ENCODE measurements at places on chromosomes 16 and 17.

- peak; percentile 93 for DNase-seq
Measured at GRCh38 chr17:6831661-6832263, at the start of gene TEKT1. TEKT1 (minus strand) TSS chr17:6831729; CDS start chr17:6830376, 1,353 bp downstream.

DNA sequence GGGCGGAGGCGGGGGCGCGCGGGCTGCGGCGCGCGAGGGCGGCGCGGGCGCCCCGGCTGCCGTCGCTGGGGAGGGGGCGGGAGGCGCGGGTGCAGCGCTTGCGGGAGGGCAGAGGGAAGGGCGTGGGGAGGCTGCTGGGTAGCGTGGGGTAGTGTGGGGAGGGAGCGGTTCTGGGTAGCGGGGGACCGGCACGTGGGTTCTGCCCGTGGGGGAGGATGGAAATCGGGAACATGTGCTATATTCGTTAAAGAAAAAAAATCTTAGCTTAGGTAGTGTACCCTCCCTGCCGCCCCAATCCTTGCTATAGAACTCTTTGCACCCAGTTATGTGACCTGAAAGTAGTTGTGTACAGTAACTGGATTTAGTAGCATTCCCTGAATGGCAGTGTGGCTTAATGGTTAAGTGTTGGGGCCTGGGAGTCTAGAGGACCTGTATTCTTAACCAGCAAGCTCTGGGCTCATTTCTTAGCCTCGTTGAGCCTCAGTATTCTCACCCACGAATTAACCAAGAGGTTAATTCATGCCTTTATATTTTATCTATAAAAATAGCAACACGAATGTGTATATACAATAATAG lies 646 bp downstream of the RABEP1 start:
- no peak for DNase-seq

GRCh38 chr16:28491230-28491969 lies 474 bp downstream of the CLN3 start:
- DNase-seq = peak; percentile 63

GRCh38 chr17:81128774-81129173 lies 36.5 kb upstream of the PVALEF start:
- no peak for DNase-seq

DNA sequence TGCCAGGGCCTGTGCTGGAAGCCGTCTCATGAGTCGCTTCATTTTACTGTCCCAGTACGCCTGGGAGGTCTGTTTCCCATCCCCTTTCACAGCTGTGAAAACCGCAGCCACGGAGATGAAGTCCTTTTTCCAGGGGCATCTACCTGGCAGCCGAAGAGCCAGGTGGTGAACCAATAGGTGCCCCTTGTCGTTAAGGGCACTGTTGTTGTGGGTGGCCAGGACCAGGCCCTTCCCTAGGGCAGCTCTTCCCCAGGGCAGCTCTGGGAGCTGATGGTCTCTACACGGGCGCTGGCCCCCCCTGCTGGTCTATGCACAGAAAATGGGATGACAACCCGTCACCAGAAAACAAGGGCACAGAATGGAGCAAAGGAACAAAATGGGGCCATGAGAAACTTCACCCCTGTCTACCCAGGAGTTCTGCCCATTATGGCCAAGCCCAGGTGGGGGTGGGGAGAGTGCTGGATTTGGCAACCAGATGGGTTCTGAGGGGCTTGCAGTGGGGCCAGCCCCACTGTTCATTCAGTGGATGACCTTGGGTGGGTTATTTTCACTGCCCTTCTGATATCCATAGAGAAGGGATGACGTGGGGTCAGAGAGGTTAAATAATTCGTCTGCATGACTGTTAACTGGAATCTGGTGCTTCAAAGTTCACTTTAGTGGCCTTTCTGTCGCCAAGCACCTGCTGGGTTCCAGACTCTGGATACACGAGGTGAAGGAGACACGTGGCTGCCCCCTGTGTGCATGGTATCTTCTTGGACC lies 11.5 kb downstream of the RMI2 start:
- peak; percentile 68 for DNase-seq

DNA sequence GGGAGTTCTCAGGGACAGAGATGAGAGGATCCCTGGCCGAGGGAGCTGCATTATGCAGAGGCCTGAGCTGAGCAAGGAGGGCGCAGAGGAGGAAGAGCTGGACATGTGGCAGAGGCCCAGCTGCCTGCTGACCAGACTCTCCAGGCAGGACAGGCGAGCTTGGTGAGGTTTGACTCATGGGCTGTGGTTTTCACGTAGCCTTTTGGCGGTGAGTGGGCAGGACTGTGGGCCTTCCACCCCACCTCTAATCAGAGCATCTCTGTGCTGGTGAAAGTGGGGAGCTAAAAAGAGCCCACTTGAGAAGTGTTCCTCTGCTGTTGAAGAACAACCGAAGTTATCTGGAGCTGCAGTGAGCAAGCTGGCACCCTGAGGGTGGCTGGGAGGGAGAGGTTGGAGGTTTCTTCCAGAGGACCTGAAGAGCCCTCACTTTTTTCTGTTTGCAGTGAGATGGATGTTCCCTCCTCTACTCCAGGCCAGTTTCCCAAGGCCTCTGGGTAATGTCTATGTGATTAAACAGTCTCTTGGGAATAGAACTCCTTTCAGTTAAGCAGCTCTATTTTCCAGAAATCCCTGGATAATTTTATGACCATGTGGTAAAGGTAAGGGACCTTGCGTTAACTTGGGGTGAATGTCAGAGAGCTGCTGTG lies 11.9 kb downstream of the EPN2 start:
- no peak for DNase-seq

- no peak for DNase-seq
Measured at GRCh38 chr17:28226563-28227315, 92.3 kb upstream of the TMEM97 start.

DNA sequence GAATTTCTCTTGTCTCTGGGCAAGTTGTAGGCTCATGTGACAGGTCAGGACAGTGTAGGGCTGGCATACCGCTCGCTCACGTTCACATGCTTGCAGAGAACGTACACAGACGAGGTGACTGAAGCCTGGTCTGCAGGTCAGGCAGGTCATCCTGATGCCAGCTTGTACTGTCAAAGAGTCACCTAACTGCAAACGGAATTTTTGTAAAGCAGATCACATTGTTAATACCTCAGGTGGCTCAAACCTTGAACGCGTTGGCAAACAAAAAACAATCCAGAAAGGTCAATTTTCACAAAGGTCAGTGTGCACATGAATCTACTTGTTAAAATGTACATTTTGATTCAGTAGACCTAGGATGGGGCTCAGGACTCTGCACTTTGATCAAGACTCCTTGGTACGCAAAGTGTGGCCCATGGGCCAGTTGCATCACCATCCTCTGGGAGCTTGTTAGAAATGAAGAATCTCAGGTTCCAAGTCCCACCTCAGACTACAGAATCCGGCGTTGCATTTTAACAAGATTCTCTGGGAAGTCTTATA lies 28.6 kb downstream of the ANKRD40 start:
- no peak for DNase-seq

- no peak for DNase-seq
Measured at GRCh38 chr16:16116841-16117240, 106.5 kb downstream of the ABCC6 start.

GRCh38 chr16:83676086-83676485 lies 131.7 kb upstream of the HSBP1 start:
- no peak for DNase-seq

- no peak for DNase-seq
Measured at GRCh38 chr17:6545291-6545690, 11.1 kb downstream of the PITPNM3 start.

GRCh38 chr16:2042986-2043666 lies 4.5 kb downstream of the NTHL1 start:
- DNase-seq = no peak

GRCh38 chr16:27475561-27475960 lies 73.6 kb downstream of the IL21R start:
- DNase-seq = no peak

DNA sequence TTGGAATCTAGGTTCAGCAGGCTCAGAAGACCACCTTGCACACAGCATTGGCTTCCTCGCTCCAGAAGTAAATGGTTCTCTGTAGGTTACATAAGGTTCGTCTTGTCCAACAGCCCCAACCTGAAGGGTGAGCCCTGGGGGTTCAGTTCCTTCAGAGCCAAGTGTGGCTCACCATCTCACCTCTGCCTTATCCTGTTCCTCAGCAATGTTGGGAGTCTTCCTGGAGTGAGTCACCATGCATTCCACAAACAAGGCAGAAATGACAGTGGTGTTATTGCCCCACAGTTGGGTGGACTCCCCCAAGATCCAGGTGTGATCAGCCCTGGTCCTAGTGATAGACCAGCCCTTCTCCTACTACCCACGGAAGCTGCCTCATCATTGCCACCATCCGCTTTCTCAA lies 26.8 kb upstream of the SMPD3 start:
- DNase-seq = peak; percentile 80

DNA sequence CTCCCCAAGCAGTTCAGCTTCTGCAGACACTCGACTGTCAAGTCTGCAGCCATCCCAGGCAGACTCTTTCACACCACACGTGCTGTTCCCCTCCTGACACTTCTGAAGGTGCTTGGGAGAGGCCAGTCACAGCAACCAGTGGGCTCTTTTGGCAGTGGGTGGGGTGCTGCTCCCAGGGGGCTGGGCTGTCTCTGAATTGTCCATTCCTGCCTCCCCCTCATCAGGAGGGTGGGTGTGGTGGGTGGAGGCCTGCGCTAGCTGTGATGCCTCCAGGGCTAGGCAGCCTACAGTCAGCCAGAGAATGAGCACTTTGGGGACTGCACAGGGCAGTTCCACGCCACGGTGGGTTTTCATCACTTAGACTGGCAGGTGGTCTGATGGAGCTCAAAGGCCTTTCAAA lies 10.3 kb downstream of the STARD3 start:
- DNase-seq = no peak

- no peak for DNase-seq
Measured at GRCh38 chr16:47310792-47311211, 150.1 kb downstream of the ITFG1 start.

DNA sequence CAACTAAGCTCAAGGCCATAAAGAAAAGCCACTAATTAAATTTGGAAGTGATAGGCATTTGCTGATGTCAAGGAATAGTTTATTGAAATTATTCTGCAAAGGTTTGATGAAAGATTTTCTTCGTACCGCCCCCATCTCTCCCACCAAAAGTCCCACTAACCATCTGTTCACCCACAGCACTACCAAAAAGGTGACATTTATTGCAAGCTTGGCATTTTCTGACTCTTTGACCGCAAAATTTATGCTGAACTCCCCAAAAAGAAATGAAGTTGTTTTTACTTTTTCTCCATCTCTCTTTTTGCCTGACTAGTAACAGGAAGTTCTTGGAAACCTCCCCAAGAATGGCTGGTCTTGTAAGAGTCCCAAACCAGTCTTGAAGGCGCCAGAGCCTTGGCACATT lies 384.9 kb upstream of the SOX9 start:
- no peak for DNase-seq

DNA sequence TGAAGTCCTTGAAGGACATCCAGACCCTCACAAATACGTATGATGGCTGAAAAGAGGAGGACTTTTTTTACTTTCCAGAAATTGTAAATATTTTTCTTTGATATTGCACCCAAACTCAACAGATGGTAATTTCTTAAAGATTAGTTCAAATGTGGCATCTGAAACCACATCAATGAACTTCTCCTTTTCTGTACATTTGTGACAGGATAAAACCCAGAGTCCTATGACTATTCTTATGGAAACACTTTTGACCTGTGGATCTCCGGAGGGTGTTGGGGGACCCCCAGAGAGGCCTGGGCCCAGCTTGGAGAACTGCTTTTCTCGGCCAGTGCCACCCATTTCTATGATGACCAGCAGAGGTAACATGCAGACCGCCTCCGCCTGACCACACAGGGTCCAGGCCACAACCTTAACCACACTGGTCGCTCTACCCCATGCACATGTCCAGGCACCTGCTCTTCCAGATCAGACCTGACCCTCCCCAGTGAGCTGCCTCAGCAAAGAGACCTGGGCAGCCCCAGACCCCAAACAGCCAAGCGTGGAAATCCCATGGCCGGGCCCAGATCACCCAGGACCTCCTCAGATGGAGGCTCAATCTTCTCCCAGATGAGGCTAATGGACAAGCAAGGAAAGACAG lies 22.7 kb downstream of the RPH3AL start:
- DNase-seq = no peak

DNA sequence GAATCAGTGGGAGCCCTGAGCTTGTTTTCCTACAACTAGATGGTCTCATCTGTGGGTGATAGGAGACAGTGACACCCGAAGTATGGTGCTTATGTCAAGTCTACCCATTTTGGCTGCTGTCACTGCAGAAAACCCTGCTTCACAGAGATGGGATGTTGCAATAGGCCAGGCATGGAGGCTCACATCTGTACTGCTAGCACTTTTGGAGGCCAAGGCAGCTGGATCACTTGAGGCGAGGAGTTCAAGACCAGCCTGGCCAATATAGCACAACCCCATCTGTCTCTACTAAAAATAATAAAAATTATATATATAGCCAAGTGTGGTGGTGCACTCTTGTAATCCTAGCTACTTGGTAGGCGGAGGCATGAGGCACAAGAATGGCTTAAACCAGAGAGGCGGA lies 2.3 kb upstream of the HERPUD1 start:
- no peak for DNase-seq

- no peak for DNase-seq
Measured at GRCh38 chr16:46882304-46882939, 1.7 kb upstream of the GPT2 start.

GRCh38 chr16:68272507-68273209 lies 8.3 kb downstream of the SLC7A6 start:
- peak; percentile 36 for DNase-seq

DNA sequence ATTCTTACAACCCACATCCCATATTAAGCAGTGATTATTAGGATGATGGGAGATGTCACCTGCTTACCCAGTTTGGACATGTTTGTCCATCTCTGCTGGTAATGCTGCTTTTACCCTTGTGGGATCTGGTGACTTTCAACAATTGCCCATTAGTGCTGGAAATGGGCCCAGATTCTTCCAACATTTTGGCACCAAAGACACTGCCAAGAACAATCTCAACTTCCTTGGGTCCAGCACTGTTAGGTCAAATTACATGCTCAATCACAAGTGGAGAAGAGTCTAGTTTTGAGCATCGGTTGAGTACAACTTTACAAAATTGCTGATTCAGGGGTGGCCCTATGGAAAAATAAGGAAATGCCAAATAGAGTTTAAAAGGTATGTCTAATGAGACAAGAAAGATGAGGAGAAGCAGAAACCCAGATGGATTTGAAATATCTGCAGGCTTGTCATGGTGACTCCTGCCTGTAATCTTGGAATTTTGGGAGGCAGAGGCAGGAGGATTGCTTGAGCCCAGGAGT lies 13.0 kb upstream of the ZFP3 start:
- no peak for DNase-seq

DNA sequence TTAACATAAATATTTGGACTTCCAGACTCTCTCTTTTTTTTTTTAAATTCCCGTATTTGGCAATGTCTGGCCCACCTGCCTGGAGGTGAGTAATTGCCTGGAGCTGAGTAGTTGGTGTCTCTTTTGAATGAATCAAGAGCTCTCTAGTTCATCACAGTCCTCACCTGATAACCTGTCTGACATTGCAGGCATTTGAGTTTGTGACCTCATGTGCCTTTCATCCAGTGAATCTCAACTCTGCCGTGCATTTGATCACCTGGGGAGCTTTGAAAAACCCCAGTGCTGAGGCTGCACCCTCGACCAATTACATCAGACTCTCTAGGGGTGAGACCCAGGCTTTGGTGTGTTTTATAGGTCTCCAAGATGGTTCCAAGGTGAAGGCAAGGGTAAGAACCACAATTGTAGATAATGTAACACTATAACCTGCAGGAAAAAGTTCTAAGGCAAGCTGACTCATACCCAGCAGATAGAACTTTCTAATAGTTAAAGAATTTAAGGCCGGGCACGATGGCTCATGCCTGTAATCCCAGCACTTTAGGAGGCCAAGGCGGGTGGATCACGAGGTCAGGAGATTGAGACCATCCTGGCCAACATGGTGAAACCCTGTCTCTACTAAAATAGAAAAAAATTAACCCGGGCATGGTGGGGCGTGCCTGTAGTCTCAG lies 24.5 kb upstream of the HS3ST2 start:
- no peak for DNase-seq
